CD4-positive, alpha-beta T cell (primary cell): ENCODE measurements at places on chromosomes 12 and 14. TPM values are rescaled to one million over a fixed set of nuclear protein-coding genes. Genes with fewer than 3 reads are reported as not detected.

DNA sequence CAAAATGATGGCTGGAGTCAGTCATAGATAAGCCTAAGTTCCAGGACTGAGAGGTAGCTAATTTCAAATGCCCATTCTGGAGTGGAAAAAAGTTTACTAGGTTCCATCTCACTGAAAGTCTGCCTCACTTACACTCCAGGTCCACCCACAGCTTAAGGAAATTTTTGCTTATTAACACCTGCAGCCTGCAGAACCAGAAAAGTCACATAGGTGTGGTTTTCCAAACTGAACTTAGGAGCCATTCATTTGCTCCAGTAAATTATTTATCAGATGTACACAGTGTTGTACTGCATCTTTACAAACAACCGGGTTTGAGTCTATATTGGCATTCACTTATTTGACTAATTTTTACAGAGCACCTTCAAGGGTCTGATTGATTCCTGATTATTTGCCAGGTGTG is 157.4 kb upstream of the ARID2 start:
- no peak for DNase-seq

- no peak for DNase-seq
These were observed 180.1 kb upstream of the CCDC196 start for GRCh38 chr14:66306101-66306500.

DNA sequence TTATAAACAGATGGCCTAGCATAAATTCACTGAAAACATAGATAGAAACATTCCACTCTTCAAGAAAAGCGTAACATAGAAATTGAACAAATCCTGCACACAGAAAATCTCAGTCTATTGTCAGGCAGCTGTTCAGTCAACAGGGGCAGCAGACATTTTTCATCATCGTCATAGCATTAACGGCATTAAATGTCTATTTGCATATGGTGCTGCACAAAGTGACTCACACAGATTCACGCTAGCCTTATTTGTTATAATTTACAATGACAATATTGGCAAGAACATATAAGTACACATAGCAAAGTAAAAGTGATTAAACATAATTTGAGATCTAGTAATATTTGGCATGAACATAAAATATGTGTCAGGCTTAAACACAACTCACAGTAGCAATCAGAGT is 95.7 kb downstream of the CEP128 start:
- DNase-seq, result no peak

DNA sequence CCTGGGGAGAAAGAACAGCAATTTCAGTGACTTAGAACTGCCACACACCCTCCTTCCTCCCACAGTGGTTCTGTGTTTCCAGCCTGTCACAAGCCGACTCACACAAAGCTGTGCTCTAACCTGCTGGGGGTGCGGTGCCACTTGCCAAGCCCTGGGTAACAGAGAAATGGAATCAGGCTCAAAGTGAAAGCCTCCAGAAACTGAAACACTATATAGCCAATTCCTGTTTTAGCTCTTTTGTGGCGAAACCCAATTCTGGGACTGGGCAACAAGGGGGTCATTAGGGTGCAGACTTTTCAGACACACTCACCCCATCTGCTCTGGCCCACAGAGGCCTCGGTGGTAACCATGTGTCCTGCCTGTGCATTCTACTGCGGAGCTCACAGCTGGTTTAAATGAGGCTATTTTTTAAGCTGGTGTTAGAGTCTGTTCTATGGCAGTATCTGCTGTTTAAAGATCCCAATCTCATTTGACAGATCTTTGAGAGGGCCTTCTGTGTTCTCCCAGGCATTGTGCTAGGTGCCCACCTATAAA is 15.2 kb upstream of the ACTR6 start:
- no peak for DNase-seq

- DNase-seq, result no peak
These were observed 58.4 kb downstream of the DCAF5 start for GRCh38 chr14:69094481-69094880.

- no peak for DNase-seq
These were observed 582.7 kb downstream of the SLC6A15 start for GRCh38 chr12:84329938-84330337.

DNA sequence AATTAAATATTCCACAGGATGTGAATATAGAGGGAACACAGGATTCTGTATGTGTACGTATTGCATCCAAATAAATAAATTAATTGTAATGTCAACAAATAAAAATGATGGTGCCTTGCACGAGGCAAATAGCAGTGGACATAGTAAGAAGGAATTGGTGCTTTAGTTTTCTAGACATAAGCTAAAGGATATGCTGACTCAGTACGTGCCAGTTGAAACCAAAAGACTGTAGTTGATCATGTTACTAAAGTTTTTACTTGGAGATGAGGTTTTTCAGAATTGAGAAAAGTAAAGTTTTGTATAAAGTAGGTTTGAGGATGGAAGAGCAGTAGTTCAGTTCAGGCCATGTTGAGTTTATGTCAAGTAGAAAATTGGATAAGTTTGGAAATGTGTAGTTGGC is 807.2 kb downstream of the SLC16A7 start:
- DNase-seq, result no peak

GRCh38 chr12:116148844-116149243 is 128.6 kb downstream of the MED13L start:
- DNase-seq, result no peak

GRCh38 chr14:97329701-97330100 is 532.5 kb downstream of the VRK1 start:
- DNase-seq, result no peak

- DNase-seq, result no peak
These were observed 41.7 kb downstream of the TSPAN11 start for GRCh38 chr12:30968211-30968610.

GRCh38 chr12:19971361-19972280 is 396.7 kb upstream of the PDE3A start:
- DNase-seq, result no peak

DNA sequence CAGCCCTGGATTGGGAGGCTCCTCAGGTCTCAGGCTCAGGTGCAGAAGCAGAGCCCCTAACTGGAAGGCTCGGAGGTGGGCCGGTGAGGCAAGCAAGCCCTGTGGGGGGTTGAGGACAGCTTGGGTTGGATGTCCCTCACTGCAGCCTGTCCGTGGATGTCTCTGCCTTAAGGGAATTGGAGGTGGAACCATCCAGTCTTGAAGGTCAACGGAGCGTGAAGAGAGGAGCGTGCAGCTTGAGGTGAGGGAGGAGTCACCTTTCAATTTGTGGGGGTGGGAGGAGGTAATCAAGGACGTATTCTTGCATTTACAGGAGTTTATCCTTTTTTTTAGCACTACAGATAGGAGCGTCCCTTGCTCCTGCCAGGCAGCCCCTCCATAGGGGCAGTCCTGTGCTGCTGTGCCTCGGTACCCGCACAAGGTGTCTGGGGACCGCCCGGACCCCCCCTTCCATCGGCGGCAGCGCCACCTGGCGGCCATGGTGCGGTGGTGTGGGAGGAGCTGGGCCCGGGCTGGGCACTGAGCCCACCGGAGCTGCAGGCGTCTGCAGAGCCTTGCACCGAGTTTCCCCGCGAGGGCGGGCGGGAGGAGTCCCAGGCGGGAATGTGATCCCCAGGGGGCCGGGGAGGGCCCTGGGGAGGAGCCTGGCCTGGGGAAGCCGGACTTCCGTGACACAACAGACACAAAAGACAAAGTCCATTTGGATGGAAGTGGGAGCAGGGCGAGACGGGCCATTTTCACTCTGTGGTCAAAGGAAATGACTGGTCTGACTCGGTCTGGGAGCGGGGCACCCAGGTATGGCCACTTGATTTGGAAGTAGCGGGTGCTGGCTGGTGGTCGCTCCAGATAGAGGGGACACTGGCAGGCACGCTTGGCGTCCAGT is 864 bp downstream of the DNAJC22 start:
- peak; percentile 69 for DNase-seq

DNA sequence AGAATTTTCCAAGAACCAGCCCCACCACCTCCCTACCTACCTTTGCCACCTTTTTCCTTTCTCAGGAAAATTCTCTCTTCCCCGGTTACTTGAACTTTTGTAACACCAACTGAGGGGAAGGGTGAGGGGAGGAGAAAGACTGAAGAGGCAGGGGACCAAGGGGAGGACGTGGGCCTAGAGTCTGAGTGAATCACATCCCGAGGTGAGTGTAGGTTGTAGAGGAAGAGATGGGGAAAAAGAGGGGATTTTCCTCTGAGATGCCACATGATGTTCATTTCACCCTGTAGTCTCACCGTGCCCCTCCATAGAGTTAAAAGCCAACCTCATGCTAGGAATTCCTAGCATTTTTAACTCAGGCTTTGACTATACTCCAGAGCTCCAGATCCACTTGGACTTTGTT is 311.8 kb downstream of the RPAP3 start:
- DNase-seq, result no peak

DNA sequence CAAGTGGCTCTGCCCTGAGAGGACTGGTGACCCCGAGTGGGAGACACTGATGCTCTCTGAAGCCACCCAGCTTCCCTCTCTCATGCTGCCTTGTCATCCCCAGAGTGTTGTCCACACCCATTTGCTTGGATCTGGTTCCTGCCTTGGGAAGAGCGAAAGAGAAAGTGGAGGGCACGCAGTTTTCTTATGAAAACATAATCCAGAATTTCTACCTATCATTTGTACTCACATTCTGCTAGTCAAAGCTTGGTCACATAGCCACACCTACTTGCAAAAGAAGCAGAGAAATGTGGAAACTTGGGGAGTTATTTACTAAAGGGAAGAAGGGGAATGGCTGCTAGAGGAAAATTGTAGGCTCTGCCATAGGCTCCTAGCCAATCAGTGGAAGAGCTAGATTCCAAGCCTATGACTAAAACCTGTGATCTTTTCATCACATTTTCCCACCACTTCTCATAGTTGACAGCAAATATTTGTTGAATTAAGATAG is 326.3 kb downstream of the ZFP36L1 start:
- DNase-seq, result no peak

DNA sequence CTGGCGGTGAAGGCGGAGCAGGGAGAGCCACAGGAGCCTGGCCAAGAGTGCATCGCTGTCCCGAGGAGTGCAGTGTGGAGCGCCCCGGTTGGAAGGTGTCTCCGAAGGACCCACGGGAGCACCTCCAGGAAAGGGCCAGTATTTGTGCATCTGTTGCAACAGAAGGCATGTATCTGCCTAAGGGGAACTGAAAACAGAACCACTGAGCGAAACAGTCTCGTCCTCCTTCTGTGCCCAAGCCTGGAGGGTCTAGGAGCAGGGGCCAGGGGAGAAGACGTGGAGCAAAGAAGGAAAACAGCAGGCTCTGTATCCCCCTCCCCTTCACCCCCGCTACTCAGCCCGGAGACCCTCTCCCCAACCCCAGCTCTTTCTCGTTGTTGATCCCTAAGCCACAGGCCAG is 5.3 kb upstream of the LRRC10 start:
- no peak for DNase-seq

- DNase-seq, result no peak
These were observed 18.4 kb upstream of the TRIP11 start for GRCh38 chr14:92058006-92058917.

GRCh38 chr12:57218030-57218853 is 1.6 kb downstream of the NXPH4 start:
- DNase-seq, result no peak

DNA sequence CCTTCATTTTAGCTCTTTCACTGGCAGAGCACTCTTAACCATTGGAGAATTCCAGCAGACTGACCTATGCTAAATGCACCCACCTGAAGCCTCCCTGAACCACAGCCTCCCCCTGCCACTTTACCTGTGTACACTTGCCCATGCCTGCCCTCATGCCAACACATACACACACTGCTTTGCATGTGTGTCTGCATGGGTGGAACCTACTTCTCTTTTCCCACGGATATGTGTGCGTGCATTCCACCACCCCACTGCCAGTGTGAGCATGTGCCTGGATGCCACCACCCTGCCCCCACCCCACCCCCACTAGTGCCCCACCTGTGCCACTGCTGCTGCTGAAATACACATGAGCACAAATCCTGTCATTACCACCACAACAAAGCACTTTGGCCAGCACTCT is 49.5 kb upstream of the EEA1 start:
- DNase-seq, result no peak

- DNase-seq, result no peak
These were observed 50.5 kb downstream of the SSH1 start for GRCh38 chr12:108806921-108807320.

GRCh38 chr14:91898372-91898771 is 31.0 kb upstream of the TC2N start:
- DNase-seq, result no peak

- DNase-seq, result peak; percentile 37
These were observed 42.5 kb downstream of the CCDC88C start for GRCh38 chr14:91374879-91375702.

DNA sequence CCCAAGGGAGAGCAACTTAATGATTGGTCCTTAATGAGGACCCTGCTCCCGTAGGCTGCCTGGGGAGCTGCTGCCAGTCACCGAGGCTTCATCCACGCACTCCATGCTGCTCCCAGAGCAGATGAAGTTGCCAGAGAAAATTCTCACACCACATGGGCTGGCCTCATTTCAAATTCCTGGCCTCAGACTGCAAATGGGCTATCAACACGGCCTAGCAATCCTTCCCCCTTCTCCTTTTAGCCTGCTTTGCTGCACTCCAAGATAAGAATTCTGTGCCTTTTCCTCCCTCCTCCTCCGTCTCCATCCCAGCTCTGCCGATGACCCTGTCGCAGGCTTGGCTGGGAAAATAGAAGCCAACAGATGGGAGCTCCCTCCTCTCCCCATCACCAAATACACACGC is 10.8 kb upstream of the DGLUCY start:
- no peak for DNase-seq

DNA sequence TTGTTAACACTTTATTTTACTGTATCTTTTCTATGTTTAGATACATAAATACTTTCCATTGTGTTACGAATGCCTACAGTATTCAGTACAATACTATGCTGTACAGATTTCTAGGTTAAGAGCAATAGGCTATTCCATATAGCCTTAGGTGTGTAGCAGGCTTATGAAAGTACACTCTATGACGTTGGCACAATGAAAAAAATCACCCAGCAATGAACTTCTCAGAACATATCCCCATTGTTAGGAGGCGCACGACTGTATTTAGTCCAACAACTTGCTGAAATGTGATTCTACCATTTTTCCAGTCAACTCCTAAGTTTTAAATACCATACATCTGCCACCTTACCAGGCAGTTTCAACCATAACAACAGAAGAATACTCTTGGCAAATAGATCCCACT is 1.8 kb downstream of the PARP11 start:
- no peak for DNase-seq

Gene NKX2-1
- total RNA-seq, result not detected

Gene SPIC
- not detected for total RNA-seq

Gene TAS2R46
- 1.5 TPM for total RNA-seq

Gene CAPZA3
- not detected for total RNA-seq

Gene RFX4
- total RNA-seq, result not detected

Gene MUCL1
- total RNA-seq, result not detected

Gene ADAM21
- not detected for total RNA-seq

Gene TAS2R20
- 1.0 TPM for total RNA-seq

Gene RARG
- total RNA-seq, result 15.8 TPM

Gene OAS2
- 16.2 TPM for total RNA-seq

Gene GRIP1
- 5.4 TPM for total RNA-seq

Gene PPP1R12A
- total RNA-seq, result 65.6 TPM

Gene RD3L
- total RNA-seq, result not detected

Gene SALL2
- 2.8 TPM for total RNA-seq

Gene HIF1A
- 350 TPM for total RNA-seq

Gene KRT80
- total RNA-seq, result not detected
